ENCODE measurements at places on chromosomes 5 and 9.

DNA sequence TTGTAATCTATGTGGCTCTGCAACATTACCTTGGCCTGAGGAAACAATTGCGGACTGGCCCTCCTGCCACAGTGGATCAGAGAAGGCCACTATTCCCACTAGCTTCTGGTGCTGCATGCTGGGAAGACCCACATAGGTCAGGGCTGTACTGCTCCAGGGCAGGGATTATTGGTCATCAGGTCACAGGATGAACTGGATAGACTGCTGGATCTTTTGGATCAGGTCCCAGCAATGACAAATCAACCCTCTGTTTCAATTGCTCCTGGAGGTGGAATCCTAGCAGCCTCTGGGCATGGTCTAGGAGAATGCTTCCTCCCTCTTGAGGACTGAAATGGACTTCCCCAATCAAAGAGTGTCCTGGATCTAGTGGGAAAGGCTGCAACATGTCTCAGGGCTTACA is 66.7 kb upstream of the PHF24 start:
- no peak for DNase-seq

DNA sequence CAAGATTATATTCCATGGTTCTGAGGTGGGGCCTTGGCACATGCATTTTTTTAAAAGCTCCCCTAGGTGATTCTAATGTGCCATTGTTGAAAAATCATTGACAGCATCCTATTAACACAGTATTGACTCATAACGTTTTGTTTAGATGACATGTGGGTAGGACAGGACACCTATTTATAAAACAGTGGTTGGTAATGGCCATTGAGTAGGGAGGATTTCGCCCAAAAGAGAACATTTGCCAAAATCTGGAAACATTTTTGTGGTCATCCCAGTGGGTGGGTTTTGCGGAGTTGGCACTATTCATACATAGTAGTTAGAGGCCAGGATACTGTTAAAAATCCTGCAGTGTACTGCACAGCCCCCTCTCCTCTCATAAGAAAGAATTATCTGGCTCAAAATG is 6.4 kb upstream of the CHD1 start:
- DNase-seq: no peak

- no peak for DNase-seq
Measured at GRCh38 chr9:121819428-121820231, 168.2 kb downstream of the DAB2IP start.

GRCh38 chr5:83549674-83550073 is 78.1 kb downstream of the VCAN start:
- DNase-seq: no peak

DNA sequence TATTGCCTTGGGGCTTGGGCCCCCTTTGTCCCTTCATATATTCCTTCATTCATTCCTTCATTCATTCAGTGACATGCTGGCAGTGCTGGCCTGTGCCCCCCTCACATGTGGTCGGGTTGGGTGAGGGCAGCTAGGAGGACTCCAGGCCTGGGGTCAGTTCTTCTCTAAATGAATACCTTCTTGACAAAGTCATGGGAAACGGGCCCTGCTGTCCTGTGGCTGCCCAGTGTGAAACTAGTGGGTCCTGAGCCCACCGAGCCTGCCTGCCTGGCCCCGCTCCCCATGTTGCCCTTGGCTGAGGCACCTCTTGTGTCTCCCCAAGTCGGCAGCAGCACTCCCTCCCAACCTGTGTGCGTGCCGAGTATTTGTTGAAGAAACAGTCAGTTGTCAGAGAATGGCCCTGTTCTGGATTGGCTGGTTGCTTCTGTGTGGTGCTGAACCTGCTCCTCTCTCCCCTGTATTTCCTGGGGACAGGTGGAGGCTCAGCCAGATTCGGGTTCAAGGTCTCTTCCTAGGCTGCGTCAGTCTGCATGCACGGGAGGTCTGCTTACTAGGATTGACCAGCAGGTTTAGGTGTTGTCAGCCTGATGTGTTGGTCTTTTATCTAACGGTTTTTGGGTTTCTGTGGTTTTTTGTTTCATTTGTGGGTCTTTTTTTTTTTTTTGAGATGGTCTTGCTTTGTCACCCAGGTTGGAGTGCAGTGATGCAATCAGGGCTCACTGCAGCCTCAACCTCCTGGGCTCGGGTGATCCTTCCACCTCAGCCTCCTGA is 3.0 kb upstream of the CEL start:
- no peak for DNase-seq

GRCh38 chr9:95065224-95065623 is 252.3 kb downstream of the FANCC start:
- no peak for DNase-seq

DNA sequence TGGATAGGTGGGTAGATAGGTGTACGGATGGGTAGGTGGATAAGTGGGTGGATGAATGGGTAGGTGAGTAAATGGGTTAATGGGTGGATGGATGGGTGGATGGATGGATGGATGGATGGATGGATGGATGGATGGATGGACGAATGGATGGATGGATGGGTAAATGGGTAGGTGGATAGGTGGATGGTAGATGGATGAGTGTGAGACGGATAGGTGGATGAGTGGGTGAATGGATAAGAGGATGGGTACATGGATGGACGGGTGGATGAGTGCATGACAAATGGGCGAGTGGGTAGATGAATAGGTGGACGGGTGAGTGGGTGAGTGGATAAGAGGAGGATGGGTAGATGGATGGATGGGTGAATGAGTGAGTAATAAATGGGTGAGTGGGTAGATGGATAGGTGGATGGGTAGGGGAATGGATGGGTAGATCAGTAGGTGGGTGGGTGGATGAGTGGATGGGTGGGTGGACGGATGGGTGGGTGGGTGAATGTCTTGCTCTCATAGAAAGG is 179.2 kb downstream of the FGF18 start:
- no peak for DNase-seq

DNA sequence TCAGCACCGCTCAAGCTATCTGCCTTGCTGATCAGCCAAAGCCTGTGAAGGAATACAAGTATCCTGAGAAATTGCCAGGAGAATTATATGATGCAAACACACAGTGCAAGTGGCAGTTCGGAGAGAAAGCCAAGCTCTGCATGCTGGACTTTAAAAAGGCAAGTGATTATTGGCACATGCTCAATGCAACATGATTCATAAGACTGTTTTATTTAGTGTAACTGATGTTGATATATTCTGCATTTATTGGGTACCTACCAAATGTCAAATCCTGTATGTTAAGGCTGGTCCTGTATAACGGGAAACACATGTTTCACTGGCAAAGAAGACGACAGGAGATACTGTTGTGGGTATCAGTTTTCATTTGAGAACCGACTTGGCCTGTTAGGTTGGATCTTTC is 69.0 kb downstream of the ADAMTS16 start:
- no peak for DNase-seq

DNA sequence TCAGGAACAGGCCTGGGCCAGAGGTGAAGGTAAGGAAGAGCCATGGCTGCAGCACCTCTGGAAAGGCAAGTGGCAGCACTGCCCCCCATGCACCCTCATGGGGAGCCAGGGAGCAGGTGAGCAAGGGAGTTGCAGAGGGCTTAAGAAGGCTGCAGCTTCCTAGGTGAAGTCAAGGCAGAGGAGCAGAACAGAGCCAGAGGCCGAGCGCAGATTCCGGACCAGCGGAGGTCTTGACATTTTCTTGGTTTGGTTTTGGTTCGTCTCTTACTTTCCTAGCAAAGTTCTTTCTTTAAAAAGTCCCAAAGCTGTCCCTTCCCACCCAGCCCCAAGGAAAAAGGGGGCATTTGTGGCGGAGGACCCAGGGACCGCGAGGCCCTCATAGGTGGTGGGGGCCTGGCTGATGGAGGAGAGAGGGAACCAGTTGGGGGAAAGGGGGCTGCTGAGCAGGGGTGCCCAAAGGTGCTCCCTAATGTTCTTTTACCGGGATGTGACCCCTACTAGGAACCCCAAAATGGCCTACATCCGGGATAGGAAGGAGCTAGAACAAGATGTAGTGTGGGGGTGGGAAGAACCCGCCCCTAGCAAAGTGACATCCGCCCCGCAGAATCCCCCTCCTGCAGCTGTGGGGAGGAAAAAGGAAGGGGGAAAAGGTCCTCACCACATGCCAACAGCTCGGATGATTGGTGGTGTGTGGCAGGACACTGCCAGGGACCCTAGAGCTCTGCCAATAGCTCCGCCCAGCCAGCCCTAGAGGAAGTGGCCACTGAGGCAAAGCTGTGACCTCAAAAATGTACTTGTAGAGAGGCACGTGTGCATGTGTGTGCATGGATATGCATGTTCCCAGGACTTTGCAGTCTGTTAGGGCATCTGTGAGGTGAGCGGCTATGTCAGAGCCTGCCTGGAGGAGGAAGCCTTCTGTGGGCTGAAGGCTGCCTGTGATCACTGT is 914 bp upstream of the CD72 start:
- DNase-seq: no peak

DNA sequence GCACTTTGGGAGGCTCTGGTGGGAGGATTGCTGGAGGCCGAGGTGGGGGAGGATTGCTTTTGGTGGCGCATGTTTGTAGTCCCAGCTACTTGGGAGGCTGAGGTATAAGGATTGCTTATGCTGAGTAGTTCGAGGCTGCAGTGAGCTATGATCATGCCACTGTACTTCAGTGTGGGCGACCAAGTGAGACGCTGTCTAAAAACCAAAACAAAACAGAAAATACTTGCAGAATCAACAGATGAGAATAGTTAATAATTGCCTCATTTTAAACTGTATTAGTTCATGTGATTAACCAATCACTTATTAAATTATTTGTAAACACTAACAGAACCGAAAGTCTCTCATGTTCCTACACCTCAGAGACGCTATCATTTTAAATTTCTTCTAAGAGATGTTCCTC is 118.1 kb downstream of the CCDC171 start:
- DNase-seq: no peak

- no peak for DNase-seq
Measured at GRCh38 chr5:122199146-122199545, 69.8 kb downstream of the ZNF474 start.

GRCh38 chr5:7823594-7823993 is 27.3 kb downstream of the CFAP90 start:
- no peak for DNase-seq

- no peak for DNase-seq
Measured at GRCh38 chr9:130443840-130444492, 795 bp upstream of the ASS1 start.

- no peak for DNase-seq
Measured at GRCh38 chr5:119789406-119790117, 160.2 kb downstream of the FAM170A start.

- DNase-seq: no peak
Measured at GRCh38 chr9:113906411-113907110, 30.5 kb downstream of the ZNF618 start.

DNA sequence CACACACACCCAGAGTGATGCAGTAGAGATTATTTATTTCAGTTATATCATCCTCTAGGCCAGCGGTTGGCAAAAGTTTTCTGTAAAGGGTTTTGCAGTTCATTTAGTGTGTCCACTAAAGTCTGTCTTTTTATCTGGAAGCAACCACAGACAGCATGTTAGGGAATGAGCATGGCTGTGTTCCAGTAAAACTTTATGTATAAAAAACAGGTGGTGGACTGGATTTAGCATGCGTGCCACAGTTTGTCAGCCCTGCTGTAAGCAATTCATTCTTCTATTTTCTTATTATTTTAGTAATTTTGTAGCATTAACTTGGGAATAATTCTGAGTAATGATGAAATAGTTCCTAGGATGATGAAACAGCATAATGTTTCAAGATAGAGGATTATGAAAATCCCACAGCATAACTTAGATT is 51.7 kb downstream of the CCNH start:
- DNase-seq: no peak

DNA sequence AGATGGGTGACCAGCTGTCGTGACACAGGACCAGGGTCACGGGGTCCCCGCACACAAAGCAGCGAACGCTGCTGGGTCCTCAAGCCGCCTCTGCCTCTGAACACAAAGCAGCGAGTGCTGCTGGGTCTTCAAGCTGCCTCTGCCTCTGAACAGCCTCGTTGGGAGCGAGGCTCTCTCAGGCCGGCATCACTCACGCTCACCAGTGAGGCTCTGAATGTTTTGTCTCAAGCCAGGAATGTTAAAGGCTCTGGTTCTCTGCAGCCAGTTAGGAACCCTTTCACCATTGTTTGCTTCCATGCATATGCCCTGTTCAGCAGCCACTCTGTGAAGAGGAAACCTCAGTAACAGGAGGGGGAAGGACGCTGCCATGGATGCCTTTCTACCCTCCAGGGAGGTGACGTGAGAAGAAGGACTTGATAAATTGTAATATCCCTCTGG is 82.7 kb upstream of the TAF11L2 start:
- DNase-seq: no peak

DNA sequence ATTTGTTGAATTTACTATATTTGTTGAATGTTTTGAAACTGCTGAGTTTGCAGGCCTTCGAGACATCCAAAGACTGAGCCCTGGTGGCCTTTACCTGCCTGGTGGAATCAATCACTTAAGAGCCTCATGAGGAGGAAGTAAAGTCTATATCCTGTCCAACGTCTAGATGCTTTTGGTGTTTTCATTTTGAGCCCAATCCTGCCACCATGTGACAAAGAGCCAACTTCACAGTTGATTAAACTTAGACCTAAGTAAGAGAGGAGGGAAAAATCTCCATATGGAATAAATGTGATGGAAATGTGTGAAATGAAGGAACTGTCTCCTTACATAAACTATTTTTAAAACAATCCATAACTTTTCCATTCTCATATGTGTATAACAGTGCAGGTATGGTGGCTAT is 220.1 kb downstream of the PRR16 start:
- no peak for DNase-seq

- DNase-seq: no peak
Measured at GRCh38 chr9:117681888-117682287, 22.3 kb upstream of the TLR4 start.

- DNase-seq: no peak
Measured at GRCh38 chr5:135208903-135209721, 175.1 kb upstream of the PITX1 start.

GRCh38 chr9:18979367-18979766 is 53.6 kb downstream of the SAXO1 start:
- DNase-seq: no peak

- no peak for DNase-seq
Measured at GRCh38 chr5:122063836-122064235, 14.2 kb downstream of the LOX start.

GRCh38 chr9:121974421-121974820 is 118.7 kb downstream of the TTLL11 start:
- DNase-seq: no peak

Data from stimulated activated CD8-positive, alpha-beta memory T cell treated with anti-CD3 and anti-CD28 coated beads, Interleukin-15, amount 100 ng/mL, for 1 hour (primary cell).